Cardiac atrium fibroblast (primary cell): ENCODE measurements at places on chromosomes 7 and 10. TPM values are rescaled to one million over a fixed set of nuclear protein-coding genes. Genes with fewer than 3 reads are reported as not detected.

SUMF2 gene
- total RNA-seq = 144 and 152 TPM in 2 replicates

SLC29A4 gene
- total RNA-seq = 2.4 and 4.9 TPM in 2 replicates

NXPH1 gene
- not detected in 2 replicates for total RNA-seq

BAIAP2L1 gene
- 1.3 and 1.8 TPM in 2 replicates for total RNA-seq

SPDYE1 gene
- total RNA-seq = not detected in 2 replicates

PCGF5 gene
- total RNA-seq = 61.6 and 72.4 TPM in 2 replicates

POM121 gene
- total RNA-seq = 7.4 and 11.0 TPM in 2 replicates

FEZF1 gene
- total RNA-seq = not detected in 2 replicates

KIAA1217 gene
- 1.1 and 2.2 TPM in 2 replicates for total RNA-seq

TFR2 gene
- 2.9 and 4.5 TPM in 2 replicates for total RNA-seq
